ENCODE measurements at places on chromosomes 16 and 17.
A peak's percentile ranks its signal among the peaks of the same experiment; 100 is the strongest.

DNA sequence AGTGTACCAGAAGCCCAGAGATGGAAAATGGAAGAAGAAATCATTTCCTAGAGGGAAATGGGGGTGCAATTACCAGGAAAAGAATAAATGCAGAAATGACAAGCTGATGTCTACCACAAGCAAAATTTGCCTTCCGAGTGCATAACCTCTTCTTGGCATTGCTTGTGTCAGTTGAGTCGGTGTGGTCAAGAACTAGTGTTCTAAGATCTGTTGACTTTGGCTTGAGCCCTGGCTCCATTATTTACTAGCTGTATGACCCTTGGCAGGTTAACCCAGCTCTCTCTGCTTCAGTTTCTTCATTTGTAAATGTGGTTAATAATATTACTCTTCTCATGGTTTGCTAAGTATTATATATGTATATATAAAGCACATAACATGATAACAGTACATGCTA lies 273.0 kb upstream of the IRX5 start:
- DNase-seq: no peak

GRCh38 chr17:193841-194806 lies 12.7 kb upstream of the DOC2B start:
- DNase-seq: peak; percentile 30

- DNase-seq: peak; percentile 92
Measured at GRCh38 chr16:66406534-66407221, 20.4 kb upstream of the BEAN1 start.

GRCh38 chr17:77572065-77572601 lies 386.4 kb upstream of the TNRC6C start:
- no peak for DNase-seq

DNA sequence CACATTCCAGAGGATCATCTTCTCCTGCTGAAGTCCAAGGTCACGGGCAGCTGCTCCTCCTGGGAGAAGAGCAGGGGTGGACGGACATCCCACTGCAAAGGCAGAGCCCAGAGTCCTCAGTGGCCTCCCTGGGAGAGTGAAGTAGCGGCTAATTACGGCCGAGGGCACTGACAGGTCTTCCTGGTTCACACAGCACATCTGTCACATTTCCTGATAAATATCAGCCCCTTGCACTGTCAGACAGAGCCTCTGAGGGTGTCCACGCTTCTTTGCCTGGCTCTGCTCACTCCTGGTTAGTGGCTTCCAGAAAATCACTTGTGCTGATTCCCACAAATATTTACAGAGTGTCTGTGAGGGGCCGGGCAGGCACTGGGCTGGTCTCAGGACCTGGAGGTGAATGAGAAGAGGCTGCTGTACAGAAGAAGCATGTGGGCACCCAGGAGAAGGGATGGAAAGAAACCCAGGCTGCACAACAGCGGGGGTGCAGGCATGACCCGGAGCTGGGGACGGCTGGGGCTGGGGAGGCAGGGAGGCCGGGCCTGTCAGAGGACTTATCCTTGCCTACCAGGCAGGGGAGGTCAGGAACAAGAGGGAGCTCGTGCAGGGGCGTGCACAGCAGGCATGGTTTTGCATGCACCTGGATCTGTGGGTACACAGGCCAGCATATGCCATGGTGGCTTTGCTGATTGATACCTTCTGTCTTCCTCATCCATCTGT lies 258.2 kb upstream of the TNRC6C start:
- no peak for DNase-seq

DNA sequence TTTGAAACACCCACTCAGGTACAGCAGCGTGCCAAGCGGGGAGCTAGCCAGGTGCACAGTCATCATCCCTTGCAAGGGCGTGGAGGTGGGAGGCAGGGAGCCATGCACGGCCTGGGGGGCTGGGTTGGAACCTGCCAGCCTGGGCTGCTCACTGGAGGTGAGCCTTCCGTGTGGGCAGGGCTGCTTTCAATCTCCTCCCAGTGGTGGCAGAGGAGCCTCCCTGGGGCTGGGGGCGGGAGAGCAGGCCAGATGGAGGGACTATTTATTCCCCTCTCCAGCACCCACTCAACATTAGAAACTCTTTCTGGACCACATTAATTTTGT lies 90.3 kb downstream of the KATNIP start:
- DNase-seq: no peak

DNA sequence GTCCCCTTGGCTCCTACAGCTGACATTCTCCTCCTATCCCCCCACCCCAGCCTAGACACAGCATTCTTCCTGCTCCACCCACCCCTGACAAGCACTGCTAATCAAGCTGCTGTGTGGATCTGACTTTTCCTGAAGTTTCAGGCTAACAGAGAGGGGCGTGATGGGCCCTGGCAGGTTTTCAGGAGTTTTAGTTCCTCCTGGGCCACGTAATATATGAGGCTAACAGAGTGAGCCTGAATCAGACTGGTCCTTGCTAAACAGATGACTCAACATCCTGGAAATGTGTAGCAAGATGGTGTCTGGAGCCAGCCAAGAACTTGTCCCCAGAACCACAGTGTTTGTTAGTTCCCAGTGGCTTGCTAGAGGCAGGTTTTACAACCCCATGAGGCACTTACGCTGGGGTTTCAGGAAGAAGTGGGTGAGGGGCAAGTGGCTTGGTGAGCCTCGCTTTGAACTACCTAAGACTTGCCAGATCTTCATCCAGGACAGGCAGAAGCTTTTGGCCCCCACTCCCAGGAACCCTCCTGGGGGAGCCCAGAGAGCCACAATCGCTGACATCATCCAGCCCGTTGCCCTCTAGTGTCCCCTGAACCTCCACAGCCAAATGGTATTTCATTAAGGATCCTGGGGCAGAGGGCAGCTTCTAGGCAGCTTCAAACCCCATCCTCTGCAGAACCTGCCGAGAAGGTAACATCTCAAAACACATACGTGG lies 15.9 kb downstream of the TMEM92 start:
- DNase-seq: peak; percentile 79

GRCh38 chr16:52066962-52067361 lies 480.0 kb downstream of the TOX3 start:
- DNase-seq: no peak

DNA sequence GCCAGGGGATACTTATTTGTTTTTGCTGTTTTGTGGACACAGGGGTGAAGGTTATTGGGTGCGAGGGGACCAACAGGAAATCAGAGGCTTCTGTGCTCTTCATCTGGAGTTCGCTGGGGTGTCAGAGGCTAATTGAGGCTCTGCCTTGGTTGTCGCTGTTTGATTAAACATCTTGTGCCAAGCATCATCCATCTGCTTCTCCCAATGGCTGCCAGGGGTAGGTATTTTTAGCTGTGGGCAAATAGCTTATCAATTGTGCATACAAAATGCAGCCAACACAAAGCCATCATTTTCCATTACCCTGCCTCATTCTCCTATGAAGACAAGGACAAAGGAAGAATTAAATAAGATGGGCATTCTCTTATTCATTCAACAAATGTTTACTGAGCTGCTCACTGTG lies 27.8 kb downstream of the GPR139 start:
- DNase-seq: no peak

DNA sequence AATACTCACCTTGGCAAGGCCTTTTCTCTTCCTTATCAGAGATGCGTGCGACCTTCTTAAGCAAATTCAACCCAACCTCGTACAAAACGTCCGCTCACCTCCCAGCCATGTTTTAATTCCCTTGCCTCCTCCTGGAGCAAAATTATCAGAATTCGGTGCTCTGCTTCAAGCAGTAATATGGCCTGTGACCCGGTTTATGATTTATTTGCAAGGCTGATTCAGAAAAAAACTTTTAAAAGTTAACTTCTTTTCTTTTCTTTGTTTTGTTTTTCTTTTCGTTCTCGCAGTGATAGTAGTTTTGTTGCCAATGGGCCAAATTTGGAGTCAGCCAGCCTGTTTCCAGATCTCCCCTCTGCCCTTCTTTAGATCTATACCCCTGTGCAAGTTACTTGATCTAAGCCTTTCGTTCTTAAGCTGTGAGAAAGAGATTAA lies at the start of gene PHLPP2:
PHLPP2 (minus strand) TSS at position 382 of the 432 bp plus-strand sequence. CDS start 9,906 bp downstream, outside the sequence.
- no peak for DNase-seq

- DNase-seq: no peak
Measured at GRCh38 chr17:60923000-60923399, 245.3 kb downstream of the BCAS3 start.

- DNase-seq: no peak
Measured at GRCh38 chr17:9230346-9230745, 209.0 kb downstream of the NTN1 start.

DNA sequence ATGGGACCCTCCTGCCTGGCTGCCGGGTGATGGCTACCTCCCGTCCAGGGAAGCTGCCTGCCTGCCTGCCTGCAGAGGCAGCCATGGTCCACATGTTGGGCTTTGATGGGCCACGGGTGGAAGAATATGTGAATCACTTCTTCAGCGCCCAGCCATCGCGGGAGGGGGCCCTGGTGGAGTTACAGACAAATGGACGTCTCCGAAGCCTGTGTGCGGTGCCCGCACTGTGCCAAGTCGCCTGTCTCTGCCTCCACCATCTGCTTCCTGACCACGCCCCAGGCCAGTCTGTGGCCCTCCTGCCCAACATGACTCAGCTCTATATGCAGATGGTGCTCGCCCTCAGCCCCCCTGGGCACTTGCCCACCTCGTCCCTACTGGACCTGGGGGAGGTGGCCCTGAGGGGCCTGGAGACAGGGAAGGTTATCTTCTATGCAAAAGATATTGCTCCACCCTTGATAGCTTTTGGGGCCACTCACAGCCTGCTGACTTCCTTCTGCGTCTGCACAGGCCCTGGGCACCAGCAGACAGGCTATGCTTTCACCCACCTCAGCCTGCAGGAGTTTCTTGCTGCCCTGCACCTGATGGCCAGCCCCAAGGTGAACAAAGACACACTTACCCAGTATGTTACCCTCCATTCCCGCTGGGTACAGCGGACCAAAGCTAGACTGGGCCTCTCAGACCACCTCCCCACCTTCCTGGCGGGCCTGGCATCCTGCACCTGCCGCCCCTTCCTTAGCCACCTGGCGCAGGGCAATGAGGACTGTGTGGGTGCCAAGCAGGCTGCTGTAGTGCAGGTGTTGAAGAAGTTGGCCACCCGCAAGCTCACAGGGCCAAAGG lies 36.8 kb downstream of the NLRC5 start:
- peak; percentile 65 for DNase-seq
